ENCODE measurements at places on chromosomes 16 and 17.
A peak's percentile ranks its signal among the peaks of the same experiment; 100 is the strongest.

DNA sequence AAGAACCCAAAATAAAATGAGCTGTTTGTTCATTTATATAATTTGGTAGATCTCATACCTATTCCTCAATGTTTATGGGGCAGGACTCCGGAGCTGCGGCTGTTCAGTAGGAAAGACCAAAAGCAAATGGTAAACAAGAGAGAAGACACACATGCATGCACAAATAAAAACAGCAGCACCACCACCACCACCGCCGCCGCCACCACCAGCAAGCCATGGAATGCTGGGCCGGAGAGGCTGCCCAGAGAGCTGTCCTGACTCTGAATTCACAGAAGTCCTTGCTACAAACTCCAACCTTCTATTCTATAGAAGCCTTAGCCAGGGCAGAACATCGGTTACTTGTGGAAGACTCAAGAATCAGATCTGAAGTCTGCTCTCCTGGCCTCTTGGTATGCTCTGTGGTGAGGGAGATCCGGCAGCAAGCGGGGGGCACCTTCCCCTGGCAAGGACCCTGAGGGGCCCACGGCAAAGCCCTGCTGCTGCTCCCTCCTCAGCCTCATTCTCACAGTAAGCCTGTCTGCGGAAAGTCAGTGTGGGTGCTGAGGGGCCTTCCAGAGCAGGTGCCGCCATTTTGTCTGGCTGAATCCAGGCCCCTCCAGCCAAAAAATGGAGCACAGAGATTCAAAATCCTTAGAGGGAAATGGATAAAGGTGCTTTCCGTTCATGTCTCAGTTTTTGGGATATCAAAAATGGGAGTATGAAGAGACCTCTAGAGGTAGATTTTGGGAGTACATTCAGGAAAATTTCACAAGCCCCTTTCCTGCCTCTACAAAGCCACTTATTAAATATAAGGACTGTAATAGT lies 6.4 kb upstream of the FOXJ1 start:
- DNase-seq, result no peak

GRCh38 chr17:74231928-74232907 lies 18.8 kb downstream of the TTYH2 start:
- DNase-seq, result no peak

DNA sequence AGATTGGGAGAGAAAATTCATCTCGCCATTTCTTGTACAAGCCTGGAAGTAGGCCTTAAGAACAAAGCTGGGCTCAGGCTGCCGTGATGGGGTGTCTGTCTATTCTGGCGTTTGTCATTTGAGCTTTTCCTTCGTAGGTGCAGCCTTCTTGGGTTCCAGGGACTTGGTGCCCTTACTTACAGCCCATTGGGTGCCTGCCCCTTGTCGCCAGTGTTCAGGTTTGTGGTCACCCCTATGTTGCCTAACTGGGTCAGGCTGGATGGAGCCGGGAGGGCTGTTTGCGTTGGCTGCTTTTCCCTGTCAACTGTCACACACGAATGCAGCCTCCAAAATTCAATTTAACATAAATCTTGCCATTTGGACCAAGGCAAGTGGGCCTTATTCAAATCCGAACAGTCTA lies 23.7 kb upstream of the MED9 start:
- no peak for DNase-seq

- no peak for DNase-seq
These were observed 410.5 kb downstream of the WWOX start for GRCh38 chr16:78509965-78510364.

- no peak for DNase-seq
These were observed 26.9 kb upstream of the XYLT1 start for GRCh38 chr16:17497648-17498047.

- DNase-seq, result no peak
These were observed 6.4 kb downstream of the SIAH1 start for GRCh38 chr16:48378836-48379235.

DNA sequence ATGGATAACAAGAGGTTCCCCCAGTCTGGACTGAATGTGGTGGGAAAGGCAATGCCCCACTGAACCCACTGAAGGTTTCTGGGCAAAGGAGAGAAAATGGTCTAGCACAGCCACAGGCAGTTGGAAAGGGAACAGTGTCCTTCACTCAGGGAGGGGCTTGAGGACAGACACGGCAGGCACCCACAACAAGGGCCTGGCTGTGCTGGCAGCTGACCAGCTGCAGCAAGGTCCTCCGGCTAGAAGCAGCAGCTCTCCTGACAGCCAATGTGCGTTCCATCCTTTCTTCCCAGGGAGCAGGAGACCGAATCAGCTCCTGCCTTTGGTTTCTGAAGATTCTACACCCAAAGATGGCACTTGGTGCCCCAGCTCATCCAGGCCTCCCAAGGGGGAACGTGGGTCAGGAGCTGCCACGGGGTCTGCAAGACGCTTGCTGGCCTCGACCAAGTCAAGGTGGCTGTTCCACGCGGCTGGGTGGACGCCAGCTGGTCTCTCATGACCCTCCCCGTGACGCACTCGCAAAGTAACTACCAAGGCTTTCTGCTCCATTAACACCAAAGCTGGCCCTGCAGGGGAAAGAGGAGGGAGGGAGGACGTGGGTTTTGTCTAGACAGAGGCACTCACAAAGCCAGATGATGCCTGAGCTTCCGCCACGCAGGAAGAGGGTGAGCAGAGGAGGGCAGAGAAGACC lies 11.1 kb downstream of the ABR start:
- no peak for DNase-seq

DNA sequence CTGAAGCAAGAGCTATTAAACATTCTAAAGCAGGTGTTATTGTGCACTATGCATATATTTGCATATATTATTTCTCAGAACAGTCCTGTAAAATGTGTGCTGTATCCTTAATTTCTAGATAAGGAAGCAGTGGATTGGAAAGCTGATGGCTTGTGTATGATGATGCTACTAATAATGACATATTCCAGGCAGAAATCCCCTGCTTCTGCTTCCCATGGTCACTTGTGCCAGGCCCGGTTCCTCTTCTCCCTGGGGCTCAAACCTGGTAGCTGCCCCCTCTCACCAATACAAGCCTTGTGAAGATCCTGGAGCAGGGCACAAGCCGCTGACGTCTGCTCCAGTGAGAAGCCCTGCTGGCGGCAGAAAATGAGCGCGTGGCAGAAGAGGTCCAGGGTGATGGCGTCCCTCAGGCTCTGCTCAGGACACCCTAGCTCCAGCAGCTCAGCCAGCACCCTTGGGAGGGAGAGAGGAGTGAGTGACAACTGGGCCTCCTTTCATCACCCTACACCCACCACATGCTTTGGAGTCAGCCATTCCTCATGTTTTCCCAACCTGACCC lies 1.8 kb downstream of the CFAP119 start:
- no peak for DNase-seq

DNA sequence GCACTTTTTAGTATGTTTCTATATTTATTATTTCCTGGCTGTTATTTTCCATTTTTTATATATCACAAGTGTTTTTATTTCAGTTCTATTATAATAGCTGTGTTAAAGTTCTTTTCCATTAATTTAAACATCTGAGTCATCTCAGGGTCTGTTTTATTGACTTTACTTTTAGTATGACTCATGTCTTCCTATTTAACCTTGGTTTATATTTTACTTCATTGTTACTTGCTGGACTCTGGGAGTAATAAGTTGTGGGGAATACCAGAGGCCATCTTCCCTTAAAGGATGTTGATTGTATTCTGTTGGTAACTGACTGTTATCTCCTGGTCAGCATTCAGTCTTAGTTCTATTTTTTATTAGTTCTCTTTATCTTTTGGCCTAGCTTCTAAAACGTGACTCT lies 1508.2 kb downstream of the CDH11 start:
- DNase-seq, result no peak

DNA sequence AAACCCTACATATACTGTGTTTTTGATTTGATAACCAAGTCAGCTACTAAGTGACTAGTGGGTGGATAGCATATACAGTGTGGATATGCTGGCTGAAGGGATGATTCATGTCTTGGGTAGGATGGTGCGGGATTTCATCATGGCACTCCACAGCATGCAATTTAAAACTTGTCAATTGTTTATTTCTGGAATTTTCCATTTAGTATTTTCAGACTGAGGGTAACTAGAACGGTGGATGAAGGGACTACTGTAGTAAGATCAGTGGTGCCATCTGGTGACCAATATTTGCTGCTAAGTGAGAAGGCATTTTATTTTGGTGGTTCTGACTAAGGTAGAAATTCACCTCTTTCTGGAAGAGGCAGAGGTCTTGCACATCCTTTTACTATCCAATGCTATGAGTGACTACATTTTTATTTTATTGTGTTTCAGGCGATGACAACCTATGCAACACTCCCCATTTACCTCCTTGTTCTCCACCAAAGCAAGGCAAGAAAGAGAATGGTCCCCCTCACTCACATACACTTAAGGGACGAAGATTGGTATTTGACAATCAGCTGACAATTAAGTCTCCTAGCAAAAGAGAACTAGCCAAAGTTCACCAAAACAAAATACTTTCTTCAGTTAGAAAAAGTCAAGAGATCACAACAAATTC lies 3.1 kb downstream of the CDC6 start:
- DNase-seq, result no peak

DNA sequence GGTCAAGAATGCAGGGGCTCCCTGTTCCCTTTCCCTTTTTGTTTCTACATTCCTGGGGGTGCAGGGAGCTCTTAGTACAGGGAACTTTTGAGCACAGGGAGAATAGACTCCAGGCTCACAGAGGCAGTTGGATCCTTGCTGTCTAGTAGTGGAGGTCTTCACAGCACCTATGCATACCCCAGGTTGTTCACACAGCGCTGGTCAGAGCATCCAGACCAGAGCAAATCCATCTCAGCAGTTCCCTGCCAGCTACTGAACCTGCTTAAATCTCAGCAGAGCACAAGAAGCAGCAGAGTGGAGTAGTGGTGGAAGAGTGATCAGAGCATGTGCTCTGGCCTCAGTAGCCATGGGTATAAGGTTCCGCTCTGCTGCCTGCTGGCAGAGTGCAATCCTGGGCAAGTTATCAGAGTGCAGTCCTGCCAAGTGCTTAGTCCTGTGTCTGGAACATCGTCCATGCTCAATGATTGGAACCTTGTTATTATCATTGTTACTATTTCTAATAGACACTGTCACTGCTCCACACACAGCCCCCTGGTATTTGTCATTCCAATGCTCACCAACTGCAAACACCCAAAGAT lies 220.4 kb downstream of the CBLN1 start:
- DNase-seq, result no peak

DNA sequence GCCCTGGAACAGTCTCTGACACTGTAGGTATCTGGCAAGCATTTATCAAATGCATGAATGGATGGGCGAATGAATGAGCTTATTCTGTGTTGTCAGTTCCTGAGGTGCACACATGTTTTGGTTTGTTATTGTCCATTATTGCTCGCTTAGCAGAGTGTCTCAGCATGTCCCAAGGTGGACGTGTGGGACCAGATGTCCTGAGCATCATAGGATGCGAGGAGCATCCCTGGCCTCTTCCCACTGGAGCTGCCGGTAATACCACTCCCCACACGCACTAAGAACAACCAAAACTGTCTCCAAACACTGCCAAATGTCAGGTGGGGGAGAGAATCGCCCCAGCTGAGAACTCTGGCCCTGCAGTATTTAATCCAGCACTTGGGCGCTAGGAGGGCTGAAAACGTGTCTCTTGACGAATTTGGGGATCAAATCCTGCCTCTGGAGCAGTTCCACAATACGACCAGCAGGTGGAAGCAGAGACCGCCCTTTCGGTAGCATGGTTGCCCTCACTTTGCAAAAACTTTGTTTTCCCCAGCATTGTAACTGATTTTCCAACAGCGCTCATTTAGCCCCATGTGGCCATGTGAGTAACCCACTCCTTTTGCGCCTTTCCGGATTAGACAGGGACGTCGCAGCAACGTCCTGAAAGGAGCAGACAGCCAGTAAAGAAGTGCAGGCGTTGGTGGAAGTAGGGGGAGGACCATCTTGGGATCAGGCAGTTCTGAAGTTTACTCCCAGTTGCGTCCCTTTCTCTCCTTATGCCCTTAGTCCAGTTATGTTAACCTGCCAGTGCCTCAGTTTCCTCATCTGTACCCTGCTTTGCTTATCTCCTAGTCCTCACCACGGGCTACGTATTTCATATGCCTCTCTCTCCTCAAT lies 22.7 kb downstream of the TMEM114 start:
- peak; percentile 39 for DNase-seq

DNA sequence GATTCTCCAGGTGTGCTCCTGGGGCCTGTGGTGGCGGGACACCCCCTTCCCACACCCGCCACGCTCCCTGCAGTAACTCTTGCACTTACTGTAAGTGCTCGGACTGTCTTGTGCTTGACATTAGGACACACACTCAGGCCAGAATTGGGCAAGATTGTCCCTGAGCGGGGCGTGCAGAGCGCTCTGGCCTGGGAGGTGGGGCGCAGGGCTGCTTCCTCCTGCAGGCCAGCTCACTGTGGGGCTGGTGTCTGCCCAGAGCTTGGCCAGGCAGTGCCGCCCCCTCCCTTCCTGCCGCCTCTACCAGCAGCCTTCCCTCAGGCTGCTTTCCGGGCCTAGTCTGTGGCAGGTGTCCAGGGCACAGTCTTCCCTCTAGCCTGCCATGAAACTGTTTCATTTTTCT lies 6.1 kb upstream of the ATP6V0C start:
- no peak for DNase-seq

- no peak for DNase-seq
These were observed 4.6 kb upstream of the SLC12A3 start for GRCh38 chr16:56860226-56861020.

DNA sequence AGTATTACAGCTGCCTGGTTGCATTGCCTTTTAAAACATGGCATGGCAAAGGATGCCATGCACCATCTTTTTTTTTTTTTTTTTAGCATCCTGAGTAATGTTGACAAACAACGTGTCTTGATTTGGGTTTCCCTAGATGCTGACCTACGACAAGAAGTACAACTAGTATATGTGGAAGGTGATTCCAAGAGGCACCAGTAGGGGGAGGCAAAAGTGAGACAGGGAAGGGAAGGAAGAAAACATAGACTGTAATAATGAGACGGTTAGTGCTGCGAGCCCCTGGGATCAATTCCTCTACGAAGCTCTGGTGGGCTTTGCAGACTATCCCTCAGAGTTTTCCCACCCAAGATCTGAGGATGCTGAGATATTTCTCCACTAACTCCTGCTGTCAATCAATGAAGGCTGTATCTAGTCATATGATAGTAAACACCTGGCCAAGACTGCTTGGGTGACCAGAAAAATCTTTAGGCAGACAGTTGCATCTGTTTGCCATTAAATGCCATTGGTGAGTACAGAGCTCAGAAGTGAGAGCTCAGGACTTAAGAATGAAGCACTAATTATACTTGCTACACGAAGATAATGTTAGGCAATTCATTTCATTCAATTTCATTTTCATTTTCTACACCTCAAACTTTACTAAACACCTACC lies 458.6 kb upstream of the GOT2 start:
- DNase-seq, result no peak

GRCh38 chr17:38424297-38424972 lies 3.8 kb upstream of the ARHGAP23 start:
- DNase-seq, result no peak

DNA sequence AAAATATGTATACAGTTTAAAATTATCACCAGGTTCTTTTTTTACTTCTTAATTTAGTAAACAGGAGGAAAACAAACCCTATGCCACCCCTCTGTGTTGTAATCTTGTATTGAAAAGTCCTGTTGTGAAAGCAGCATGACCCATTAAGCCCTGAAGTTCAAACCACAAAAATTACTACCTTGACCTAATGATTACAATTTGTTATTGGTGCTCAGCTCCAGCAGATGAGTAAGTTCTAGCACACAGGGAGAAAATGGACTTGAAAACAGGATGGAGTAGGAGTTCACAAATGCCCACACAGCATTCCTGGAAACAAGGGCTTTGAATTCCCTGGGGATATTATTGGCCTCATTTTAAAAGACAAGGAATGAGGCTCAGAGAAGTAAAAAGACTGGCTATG lies 505.8 kb upstream of the ERCC4 start:
- no peak for DNase-seq

- DNase-seq, result no peak
These were observed 105.3 kb downstream of the VPS53 start for GRCh38 chr17:609232-609810.
